Germinal center (tissue), 1 donor: ENCODE measurements at places on chromosomes 3 and 15.

GRCh38 chr3:46209746-46210470 lies 1.8 kb upstream of the CCR1 start:
- no peak for DNase-seq

DNA sequence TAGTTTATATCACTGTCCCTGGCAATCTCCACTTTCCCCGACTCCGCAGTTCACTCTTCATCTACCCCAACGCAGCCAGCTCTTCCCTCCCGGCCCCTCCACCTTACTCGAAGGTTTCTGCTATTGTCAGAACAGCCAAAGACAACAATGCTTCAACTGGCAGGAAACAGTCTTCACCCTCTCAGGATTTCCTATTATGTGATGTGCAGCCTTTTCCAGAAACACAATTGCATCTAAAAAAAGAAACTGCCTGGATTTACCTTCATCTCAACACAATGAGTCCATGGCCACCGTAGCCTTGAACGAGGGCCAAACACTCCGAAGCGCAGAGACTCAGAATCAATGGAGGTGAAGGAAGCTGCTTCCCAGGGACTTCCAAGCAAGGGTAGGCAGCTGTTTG lies 182.1 kb upstream of the TSC22D2 start:
- no peak for DNase-seq

DNA sequence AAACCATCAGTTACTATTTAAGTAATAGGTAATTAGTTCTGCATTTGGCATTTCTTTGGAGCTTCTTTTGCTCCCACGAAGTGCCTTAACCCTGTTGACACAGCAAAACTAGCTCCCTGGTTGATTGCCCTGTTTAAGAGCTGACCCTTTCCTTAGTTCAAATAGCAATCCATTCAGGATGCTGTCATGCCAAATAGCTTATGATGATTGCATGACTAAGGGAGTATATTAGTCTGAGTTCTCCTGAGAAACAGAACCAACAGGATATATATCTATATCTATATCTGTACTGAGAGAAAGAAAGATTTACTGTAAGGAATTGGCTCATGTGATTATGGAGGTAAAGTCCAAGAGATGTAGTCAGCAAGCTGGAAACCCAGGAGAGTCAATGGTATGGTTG lies 50.3 kb upstream of the SPRED1 start:
- no peak for DNase-seq

- no peak for DNase-seq
Observed at GRCh38 chr3:115072265-115073021, 74.6 kb downstream of the ZBTB20 start.

- DNase-seq: no peak
Observed at GRCh38 chr3:184842433-184842832, 30.5 kb downstream of the VPS8 start.

GRCh38 chr3:78832785-78833204 lies 935.0 kb downstream of the ROBO1 start:
- no peak for DNase-seq

- DNase-seq: no peak
Observed at GRCh38 chr15:39364721-39365120, 216.2 kb upstream of the THBS1 start.

DNA sequence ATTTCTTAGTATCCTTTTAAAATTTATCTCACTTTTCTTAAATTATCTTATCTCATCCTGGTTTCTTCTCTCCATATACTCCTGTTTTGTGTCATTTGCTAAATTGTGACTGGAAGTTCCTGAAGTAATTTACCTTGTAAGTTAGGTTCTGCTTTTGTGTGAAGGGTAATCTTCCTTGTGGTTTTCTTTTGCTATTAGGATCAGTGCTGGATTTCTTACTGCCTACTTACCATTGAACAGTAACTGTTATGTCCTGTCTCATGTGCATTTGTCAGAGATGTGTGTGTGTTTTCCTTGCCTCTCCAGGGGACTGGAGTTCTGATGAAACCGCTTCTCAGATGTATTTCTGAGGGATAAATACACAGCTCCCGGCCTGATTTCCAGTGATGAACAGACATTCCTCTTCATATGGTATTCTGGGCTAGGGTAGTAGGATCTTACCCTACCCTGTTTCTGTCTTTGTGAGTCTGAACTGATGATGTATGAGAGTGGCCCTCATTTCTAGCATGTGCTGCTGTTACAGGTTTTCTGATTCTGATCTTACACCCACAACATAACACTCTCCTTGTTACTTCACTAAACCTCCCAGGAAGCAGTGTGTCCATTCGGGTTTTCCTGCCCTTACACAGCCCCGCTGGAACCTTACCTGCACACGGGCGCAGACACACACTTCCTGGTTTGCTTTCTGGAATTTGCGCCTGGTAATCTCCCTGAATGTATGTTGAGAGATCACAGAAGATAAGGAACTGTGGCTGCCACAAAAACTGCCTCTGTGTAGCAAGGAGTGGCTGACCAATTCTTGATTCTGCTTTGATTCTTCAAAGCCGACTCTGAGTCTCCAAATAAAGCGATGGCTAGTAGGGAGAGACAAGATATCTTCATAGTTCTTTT lies 14.7 kb downstream of the PAK2 start:
- DNase-seq: no peak

DNA sequence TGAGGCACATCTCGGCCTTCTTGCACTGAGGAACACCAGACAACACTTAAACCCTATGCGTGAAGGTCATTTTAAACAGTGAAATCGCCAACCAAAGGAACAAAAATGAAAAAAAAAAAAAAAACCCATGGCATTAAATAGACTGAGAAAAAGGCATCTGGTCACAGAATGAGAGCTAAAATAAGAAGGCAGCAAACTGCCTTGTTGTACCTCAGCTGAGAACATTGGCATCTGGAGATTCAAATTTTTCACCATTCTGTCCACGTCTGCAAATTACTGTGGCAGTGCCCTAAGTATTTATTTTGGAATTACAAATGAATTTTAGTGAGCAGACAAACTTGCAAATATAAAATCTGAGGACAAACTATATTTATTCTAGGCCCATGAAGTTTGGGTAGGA lies 82.6 kb upstream of the POU1F1 start:
- no peak for DNase-seq

DNA sequence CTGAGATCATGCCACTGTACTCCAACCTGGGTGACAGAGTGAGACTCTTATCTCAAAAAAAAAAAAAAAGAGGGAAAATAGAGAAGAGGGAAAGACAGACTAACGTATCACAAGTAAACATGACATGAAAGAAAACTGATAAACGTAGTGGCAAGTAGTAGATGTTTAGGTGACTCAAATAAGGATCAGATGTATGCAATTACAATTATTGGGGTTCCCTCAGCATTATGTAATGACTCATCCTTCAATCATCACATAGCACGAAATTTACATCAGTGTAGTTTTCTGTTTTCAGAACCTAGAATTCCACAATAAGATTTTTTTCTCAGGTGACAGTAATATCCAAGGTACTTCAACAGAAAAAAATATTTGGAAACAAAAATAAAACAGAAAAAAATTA lies 46.6 kb downstream of the DPP8 start:
- DNase-seq: no peak

- no peak for DNase-seq
Observed at GRCh38 chr3:197028728-197029510, 698 bp downstream of the MELTF start.

DNA sequence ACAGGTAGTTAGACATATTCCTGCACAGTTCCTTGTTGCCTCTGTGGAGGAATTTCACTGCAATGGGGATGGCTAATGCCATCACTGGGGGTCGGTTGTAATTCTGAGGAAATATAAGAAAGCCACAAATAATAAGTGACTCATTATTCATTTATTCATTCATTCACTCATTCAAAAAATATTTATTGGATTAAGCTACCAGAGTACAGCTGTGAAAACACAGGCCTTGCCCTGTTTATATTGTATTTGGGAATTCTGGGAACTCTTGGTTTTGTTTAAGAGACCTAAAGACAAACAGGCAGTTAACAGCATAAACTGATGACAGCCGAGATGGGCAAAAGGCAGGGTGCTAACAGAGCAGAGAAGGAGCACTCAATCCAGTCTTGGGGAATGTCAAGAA lies 23.6 kb downstream of the PTX3 start:
- DNase-seq: no peak

- DNase-seq: peak; percentile 8
Observed at GRCh38 chr3:152444029-152444641, 175.4 kb downstream of the MBNL1 start.

- DNase-seq: no peak
Observed at GRCh38 chr3:61903931-61904657, 342.7 kb downstream of the PTPRG start.

DNA sequence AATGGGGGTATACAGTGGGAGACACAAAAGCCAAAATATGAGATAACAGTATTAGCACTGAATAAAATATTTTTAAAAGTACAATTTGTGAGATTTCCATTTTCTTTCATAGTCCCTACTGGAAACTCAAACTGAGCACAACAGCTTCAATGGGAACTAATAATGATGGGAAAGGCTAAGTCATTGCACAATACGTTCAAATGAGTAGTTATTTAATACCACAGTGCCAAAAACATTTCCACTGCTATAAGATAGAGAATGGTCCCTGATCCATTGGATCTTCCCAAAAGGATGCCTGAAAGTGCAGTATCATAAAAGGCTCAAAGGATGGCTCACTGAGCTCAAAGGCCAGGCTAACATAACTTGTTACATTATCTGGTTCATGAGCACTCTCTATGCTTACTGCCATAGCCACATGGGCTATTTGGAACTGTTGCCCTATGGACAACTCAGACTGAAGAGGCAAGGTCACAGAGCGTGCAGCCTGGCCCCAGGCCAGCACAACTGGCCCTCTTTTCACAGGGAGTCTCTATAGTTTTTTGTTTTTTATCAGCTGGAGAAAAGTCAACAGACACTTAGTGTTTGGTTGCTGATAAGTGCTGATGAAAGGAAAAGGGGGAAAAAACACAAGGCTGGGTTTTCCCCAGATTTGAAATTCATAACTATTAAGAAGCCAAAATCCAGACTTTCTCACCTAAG lies 54.1 kb upstream of the PPIB start:
- no peak for DNase-seq

DNA sequence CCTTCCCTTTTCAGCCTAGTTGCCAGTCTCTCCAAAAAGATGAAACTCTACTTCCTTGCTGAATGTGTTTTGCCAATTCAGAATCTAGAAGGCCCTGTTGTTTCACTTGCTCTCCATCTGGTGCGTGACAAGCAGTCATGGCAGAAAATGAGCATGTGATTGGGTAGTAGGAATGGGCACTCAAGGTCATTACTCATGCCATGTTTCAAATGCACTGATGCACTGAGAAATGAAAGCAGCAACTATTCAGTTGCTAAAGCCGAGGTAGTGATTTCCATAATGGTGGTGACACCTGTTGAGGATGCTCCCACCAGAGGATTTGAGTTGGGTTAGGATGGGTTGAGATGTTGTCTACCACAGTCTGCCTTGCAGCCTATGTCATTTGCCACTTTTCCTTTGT lies 12.7 kb downstream of the ZBTB38 start:
- DNase-seq: no peak

GRCh38 chr3:140748171-140748570 lies 70.3 kb downstream of the TRIM42 start:
- DNase-seq: no peak

GRCh38 chr15:38945551-38946298 lies 381.1 kb upstream of the RASGRP1 start:
- no peak for DNase-seq

DNA sequence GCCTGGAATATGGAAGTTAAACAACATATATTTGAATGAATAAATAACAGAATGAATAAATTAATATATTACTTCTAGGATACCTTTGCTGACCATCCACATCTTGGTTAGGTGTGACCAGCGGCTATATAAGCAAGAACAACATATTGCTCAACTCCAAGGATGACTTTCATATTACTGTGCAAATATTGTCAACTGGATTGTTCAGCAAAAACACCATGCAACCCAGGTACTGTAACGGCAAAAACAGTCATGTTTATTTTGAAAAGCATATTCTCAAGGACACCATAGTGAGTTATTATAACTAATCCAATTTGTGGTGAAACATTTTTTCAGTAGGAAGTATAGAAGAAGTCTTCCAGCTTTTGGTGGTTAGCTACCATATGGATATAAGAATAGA lies 907.9 kb downstream of the IGSF11 start:
- DNase-seq: no peak

DNA sequence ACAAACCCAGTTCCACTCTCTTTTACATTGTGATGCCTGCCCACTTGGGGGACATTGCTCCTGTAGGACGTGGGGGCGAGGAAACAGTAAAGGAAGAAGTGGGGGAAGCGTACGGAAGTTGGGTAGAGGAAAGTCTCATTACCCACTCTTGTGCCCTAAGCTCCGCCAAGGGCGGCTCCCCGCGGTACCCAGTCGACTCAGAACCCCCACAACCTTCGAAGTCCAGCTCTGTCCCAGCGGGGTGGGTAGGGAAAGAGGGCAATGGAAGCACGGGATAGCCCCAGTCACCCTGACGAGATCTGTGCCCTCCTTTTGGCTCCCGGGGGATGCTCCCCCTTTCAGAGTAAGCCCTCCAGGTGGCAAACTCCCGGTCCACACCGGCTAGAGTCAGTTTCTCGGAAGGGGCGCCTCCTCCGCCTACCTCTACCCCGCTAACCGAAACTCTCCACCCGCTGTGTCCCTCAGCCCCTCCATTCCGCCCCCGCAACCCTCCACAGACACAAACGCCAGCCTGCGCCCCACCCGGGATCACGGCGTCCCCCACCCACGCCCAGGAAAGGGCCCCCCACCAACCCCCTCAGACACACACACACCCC lies 527 bp downstream of the CSNK1G1 start:
- DNase-seq: peak; percentile 14

- DNase-seq: no peak
Observed at GRCh38 chr3:134613006-134613520, 37.8 kb downstream of the KY start.

GRCh38 chr15:89383365-89384175 lies 48.9 kb upstream of the POLG start:
- no peak for DNase-seq

- no peak for DNase-seq
Observed at GRCh38 chr15:65730549-65731172, 61.4 kb downstream of the DENND4A start.

GRCh38 chr15:23570486-23570885 lies 5.0 kb downstream of the MKRN3 start:
- no peak for DNase-seq

DNA sequence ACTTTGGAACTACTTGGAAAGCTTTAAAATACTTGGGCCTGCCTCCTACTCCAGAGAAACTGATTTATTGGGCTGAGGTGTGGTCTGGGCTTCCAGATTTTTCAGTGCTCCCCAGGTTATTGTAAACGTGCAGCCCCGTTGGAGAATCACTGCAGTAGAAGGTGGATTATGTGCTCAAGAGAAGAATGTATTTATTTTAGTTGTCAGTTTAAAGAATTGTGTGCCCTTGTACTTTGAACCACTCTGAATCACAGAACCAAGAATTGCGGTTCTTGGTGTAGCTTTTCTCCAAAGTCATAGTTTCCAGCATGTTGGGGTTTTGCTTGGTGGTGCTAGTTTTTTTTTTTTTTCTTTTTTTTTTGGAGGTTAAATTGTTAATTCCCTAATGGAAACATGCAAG lies 1.6 kb downstream of the TATDN2 start:
- no peak for DNase-seq

DNA sequence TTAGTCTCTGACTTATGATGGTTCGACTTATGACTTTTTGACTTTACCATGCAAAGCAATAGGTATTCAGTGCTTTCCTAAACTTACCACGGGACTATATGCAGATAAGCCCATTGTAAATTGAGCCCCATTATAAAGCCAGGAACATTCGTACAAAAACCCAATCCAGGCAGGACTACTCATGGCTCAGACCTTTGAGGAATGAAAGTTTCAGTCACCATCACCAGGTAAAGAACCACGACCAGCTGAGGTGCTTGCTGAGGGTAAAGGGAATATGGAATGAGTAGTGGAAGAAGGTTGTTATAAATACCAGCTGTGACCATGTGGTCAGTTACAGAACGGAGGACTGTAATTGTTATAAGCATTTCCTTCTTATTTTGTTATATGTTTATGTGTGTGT lies 54.9 kb upstream of the BNC1 start:
- no peak for DNase-seq
